ENCODE measurements at places on chromosomes 2 and 18. TPM values are rescaled to one million over a fixed set of nuclear protein-coding genes. Genes with fewer than 3 reads are reported as not detected.

Gene C1QL2
- not detected for total RNA-seq

Gene CCDC85A
- total RNA-seq, result 4.9 TPM

DNA sequence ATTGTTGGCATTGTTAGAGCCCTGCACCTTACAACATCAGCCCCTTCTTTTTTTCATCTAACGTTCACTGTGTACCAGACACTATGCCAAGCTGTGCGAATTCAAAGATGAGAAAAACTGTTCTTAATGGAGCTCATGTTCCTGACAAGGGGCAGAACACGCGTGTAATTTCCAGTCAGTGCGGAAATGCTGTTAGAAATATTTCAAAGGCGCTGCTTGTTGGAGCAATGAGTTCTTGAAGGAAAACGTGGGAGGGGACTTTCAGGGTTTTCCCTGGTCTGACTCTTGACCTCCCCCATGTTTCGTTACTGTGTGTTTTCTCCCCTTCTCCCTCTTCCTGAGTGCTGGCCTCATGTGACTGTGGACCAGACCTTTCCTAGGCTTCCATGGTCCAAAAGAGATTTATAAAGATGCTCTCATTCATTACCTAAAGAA lies 1.5 kb downstream of the MTHFD2 start:
- DNase-seq, result no peak

- DNase-seq, result no peak
These were observed 2.1 kb downstream of the STK39 start for GRCh38 chr2:168245074-168245825.

DNA sequence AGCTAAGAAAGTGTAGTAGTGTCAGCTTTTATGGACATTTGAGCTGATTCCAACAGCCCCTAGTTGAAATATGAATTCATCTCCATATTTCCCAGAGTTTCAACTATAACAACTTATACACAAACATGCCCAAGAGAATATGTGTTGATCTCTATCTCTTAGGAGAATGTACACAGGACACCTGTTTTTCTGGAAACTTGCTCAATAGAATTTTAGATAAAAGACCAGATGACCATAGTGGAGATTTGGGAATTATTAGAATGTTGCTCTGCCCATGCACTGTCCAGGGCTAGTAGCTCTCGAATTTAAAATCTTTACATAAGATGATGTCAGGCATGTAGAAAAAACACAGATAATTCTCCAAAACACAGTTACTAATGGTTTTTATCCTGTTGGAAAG lies 162.3 kb upstream of the VRK2 start:
- DNase-seq, result no peak

GRCh38 chr2:160836755-160837154 lies 323.5 kb upstream of the TANK start:
- DNase-seq, result no peak

- no peak for DNase-seq
These were observed 504.2 kb downstream of the EIPR1 start for GRCh38 chr2:2873450-2873811.

Gene CTAGE1
- not detected for total RNA-seq

- no peak for DNase-seq
These were observed 163.7 kb upstream of the NDUFV2 start for GRCh38 chr18:8938817-8939216.

DNA sequence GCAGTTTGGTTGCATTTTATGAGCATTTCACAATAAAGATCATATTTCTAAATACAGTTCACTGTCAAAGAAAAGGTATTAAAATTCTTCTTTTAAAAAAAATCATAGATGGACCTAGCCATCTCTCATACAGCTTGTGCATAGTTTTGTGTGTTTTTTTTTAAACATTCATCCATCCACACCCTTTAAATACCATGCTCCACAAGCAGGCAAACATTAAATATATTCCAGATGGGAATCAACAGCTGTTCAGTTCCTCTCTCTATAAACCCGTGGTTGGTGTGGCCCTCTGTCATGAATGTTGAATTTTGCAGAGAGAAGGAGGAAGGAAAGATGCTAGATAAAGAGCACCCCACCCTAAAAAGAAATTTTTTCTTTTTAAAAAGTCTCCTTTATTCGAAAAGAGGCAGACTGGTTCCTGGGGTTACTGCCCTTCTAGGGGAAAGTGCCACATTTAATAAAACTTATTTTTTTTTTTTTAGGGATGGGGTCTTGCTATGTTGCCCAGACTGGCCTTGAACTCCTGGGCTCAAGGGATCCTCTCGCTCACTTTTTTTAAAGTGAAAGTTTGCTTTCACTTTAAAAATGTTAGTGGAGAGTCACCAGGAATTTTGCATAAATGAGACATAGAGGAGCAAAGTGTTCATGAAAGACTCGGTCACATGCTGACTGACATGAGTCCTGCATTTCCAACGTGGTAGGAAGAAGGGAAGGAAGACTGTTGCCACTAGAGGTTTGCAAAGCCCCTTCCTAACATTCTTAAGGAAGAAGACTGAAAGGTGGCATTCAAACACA lies 73.9 kb upstream of the LMAN1 start:
- no peak for DNase-seq

DNA sequence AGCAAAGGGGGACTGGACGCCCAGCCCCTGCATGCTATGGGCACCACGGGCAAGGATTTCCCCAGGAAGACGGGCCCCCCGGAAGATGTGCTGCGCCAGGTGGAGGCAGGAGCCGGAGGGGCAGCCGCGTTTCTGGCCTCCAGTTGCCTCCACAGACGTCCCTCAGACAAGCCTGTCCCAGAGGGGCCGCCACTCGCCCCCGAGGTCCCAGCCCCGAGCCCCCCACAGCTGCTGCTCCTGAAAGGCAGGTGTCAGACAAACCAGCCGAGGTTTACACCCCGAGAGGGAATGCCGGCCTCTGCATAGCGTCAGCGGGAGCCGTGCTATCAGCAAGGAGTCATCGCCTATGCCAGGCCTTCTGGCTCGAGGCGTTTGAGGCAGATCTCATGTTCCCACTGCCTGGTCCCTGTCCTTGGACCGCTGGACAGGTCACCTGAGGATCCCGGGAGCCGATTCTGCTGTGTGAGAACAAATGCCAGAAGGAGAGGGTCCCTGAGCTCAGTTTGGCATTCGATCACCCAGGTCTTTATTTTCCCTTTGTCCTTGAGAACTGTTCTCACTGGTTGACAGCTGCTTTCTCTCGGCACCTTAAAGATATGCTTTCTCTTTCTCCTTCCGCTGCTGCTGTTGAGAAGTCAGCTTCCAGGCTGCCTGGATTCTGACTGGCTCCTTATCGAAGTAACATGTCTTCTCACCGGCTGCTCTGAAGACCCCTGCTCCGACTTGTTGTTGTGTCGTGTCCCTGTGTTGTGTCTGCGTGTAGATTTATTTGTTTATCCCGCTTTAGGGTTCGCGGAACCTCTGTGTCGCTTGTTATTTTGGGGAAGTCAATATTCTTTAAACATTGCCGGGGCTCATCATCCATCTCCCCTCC lies 20.6 kb downstream of the CROCC2 start:
- peak; percentile 51 for DNase-seq

Gene ERCC3
- total RNA-seq, result 22.1 TPM

All from left cardiac atrium (tissue), 4 donors.